ENCODE measurements at places on chromosomes 7 and 10. TPM values are rescaled to one million over a fixed set of nuclear protein-coding genes. Genes with fewer than 3 reads are reported as not detected.

The FBH1 gene
- 50.5 TPM for total RNA-seq

- DNase-seq: no peak
Observed at GRCh38 chr10:77975086-77975666, 48.6 kb upstream of the DLG5 start.

GRCh38 chr7:4621396-4621795, 60.7 kb upstream of the FOXK1 start:
- DNase-seq: no peak

GRCh38 chr7:101402081-101402779, 39.6 kb downstream of the COL26A1 start:
- no peak for DNase-seq

Measured in Panc1 (cell line).